ENCODE measurements at places on chromosomes 2 and 18.

GRCh38 chr2:69997015-69997830 is 35.8 kb upstream of the ASPRV1 start:
- no peak for DNase-seq

GRCh38 chr2:171431677-171432167 is 2.1 kb downstream of the METTL8 start:
- no peak for DNase-seq

DNA sequence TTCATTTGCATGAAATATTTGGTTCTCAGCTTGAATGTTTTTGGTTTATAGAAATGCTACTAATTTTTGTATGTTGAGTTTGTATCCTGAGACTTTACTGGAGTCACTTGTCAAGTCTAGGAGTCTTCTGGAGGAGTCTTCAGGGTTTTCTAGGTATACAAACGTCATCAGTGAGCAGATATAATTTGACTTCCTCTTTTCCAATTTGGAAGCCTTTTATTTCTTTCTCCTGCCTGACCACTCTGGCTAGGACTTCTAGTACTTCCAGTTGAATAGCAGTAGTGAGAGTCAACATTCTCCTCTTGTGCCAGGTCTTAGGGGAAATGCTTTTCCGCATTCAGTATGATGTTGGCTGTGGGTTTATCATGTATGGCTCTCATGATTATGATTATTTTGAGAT is 55.4 kb upstream of the THUMPD2 start:
- no peak for DNase-seq

GRCh38 chr2:5067816-5068215 is 624.4 kb upstream of the SOX11 start:
- no peak for DNase-seq

- DNase-seq: no peak
Measured at GRCh38 chr2:215364157-215365155, 52.6 kb downstream of the ATIC start.

- DNase-seq: no peak
Measured at GRCh38 chr2:96344011-96344410, 8.4 kb downstream of the NCAPH start.

- DNase-seq: no peak
Measured at GRCh38 chr2:181679544-181679979, 755 bp downstream of the NEUROD1 start.

GRCh38 chr2:145682546-145683157 is 1162.7 kb upstream of the ZEB2 start:
- DNase-seq: no peak

DNA sequence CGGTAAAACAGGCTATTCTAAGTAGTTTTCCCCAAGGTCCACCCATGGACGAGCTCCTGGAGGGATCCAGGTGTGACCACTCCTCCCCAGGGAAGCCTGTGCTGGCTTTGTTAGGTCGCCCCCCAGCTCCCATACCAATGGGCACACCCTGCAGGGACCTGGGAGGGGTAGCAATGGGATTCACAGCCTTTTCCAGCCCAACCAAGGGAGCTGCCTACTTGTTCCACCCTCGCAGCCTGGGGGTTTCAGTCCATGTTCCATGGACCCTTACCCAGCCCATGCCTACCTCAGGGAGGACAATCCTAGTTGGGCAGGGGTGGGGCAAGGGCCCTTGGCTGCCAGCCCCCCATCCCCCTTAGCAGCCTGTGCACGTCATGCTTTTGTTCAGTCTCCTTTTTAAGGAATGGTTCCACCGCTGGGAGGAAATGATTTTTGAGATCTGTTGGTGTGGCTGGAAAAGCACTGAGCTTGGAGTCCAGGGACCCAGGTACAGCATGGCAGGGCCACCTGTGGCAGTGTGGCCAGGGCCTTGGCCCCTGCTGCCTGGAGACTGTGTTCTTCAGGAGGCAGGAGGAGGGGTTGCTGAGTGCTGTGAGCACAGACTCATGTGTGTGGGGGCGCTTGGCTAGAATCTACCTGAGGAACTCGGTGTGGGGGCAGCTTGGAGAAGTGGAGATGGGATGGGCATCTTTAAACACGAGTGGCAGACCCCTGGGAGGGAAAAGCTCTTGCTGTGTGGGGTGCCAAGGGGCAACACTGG is 166.8 kb downstream of the TWIST2 start:
- DNase-seq: no peak

GRCh38 chr2:121160366-121160765 is 124.6 kb downstream of the TFCP2L1 start:
- no peak for DNase-seq

DNA sequence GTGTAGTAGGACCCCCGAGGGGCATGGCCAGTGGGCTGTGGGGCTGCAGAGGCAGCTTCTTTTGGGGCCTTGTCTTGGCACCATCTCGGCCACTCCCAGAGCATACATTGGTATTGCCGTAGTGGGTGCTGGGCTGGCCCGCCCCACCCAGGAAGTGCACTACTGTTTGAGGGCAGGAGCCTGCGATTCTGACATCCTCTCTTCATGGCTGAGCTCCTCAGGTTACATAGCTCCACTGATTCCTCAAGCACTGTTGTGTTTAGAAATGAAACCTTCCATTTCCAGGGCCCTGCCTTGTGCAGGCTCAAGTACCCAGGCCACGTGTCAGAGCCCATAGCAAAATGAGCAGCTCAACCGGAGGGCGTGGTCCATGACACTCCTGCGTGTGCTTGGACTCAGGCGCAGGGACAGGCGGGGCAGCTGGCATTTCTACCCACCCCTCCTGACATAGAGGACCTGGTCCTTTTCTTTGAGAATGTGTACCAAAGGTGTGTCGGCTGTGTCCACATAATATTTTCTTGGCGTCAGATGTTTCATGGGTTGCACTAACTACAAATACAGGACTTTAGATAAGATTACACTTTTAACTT is 67.9 kb downstream of the DGKD start:
- no peak for DNase-seq

GRCh38 chr2:38533757-38534545 is 68.8 kb downstream of the HNRNPLL start:
- DNase-seq: no peak

DNA sequence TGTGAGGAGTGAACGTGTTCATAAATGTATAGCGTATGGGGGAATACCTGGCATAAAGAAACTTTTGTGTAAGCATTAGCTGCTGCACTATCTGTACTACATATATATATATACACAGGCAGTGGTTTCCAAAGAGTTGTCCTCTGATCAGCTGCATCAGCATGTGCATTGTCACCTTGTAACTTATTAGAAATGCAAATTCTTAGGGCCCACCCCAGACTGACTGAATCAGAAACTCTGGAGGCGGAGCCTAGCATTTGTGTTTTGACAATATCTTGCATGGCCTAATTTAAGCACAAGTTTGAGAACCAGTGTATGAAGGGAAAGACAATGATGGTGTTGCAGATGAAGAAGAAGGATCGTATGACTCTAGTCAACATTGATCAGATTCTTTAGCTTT is 299.5 kb downstream of the CCDC102B start:
- no peak for DNase-seq

- DNase-seq: no peak
Measured at GRCh38 chr2:11559066-11559785, 25.4 kb downstream of the GREB1 start.

GRCh38 chr18:42780171-42780570 is 335.3 kb downstream of the RIT2 start:
- DNase-seq: no peak

DNA sequence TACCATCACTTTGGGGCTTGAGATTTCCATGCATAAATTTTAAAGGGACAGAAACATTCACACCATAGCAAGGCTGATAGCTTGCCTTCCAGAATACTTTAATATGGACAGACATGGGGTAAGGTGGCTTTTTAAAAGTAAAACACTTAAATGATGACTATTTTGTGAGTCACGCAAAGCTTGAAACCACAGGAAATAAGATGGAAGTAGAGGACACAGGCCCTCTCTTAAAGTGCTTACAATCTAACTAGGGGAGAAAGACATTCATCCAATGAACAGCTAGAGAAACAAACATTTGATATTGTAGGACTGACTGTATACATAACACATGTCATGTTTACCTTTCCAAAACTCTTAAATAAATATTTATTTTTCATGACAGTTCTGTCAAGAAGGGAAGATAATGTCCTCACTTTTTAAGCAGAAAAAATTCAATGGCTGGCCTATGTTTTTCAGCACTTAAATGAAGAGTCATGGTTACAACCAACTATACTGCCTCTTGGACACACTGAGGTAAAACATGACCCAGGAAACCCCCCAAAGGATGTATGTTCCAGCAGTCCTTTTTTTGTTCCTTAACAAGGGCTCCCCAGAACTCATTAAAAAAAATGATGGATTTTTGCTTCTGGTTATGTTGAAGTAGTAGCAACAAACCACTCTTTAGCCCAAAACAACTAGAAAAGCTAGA is 120.0 kb upstream of the RBMS1 start:
- no peak for DNase-seq

- no peak for DNase-seq
Measured at GRCh38 chr2:105455488-105456003, 56.7 kb upstream of the FHL2 start.

- no peak for DNase-seq
Measured at GRCh38 chr2:233832869-233833311, 21.4 kb downstream of the HJURP start.

DNA sequence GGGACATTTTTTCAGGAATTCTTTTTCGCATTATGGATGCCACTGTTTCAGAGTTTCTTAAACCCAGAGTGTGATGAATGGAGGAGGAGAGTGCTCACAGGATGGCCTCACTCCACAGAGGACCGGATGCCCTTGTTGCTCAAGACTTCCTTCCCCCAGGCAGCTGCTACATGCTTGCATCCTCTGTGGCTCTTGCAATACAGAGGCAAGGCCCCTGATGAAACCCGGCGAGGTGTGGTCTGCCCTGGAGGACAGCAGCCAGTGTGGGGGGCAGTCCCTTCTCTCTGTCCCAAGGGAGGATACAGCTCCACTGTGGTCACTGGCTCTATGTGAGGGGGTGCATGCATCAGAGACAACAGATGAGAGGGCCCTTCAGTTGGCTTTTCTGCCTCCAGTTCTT is 109.6 kb downstream of the SH3RF3 start:
- DNase-seq: no peak

- DNase-seq: no peak
Measured at GRCh38 chr2:109282360-109282759, 153.4 kb downstream of the SH3RF3 start.

DNA sequence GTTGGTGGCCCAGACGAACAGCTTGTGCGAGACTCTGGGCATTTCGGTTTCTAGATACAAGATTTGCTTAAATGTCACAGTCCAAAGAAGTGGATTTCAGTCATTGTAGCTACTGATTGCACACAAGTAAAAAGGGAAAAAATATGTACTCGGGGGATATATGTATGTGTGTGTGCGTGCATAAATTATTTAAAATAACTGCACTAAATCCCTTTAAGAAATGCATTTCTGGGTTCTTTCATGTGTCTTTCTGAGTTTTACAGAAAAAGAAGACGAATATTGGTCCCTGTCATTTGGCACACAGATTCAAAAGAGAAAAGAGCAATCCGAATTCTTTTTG is 2.1 kb upstream of the EPHA4 start:
- no peak for DNase-seq

- DNase-seq: no peak
Measured at GRCh38 chr2:220077488-220077887, 450.1 kb downstream of the SLC4A3 start.

GRCh38 chr18:5825663-5826062 is 69.7 kb downstream of the TMEM200C start:
- no peak for DNase-seq

GRCh38 chr2:238835726-238836301 is 12.1 kb upstream of the TWIST2 start:
- no peak for DNase-seq

DNA sequence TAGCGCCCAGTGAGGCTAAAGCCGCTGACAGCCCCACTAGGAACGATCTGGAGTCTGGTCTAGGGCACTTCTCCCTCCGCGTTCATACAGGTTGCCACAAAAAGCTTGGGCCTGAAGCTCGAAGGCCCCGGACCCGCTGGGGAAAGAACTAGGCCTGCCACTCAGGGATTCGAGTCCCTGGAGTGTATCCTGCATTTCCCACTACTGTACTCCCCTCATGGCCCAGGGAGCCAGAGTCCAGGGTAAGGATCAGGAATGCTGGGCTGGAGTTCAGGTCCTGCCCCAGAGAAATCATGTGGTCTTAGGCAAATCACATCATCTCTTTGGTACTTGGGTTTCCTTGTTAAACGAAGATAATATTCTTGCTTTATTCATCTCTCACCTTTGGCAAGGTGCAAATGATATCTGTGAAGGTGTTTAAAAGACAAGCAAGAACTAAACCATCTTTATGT is 1.4 kb upstream of the ZFP36L2 start:
- no peak for DNase-seq

GRCh38 chr2:72921853-72922252 is 4.5 kb downstream of the EMX1 start:
- no peak for DNase-seq

- DNase-seq: no peak
Measured at GRCh38 chr2:219418155-219419011, at the start of gene DES. TSS of gene DES (plus strand) at chr2:219418377. CDS start at chr2:219418463, 86 bp downstream.

DNA sequence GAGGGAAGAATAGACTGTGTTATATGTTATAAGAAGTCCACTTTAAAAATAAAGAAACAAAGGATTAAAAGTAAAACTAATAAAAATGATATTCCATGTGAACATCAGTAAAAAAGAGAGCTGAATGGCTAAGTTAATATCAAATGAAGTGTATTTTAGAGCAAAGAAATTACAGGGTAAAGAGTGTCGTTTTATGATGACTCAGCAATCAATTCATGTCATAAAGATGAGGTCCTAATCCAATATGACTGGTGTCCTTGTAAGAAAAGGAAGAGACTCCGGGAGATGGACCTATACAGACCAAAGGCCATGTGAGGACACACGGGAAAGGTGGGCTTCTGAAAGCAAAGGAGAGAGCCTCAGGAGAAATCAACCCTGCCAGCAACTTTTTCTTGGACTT is 615.5 kb upstream of the KLHL29 start:
- DNase-seq: no peak

DNA sequence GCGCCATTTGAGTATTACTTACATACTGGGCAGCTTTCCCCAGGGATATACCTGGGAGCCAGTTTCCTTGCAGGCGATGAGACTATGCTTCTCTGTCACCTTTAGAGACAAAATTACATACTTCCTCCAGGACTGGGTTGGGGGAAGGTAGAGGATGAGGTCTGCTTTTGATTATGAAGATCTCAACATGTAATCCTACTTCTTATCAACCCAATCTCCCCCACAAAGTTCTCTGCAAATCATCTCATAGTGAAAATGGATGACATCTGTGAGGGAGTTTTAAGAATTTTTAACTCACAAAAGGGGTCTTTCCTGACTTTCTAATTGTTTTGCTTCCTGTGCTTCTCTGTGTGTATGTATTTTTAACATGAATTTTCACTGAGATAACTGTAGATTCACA is 81.9 kb downstream of the TMEM131 start:
- DNase-seq: no peak

DNA sequence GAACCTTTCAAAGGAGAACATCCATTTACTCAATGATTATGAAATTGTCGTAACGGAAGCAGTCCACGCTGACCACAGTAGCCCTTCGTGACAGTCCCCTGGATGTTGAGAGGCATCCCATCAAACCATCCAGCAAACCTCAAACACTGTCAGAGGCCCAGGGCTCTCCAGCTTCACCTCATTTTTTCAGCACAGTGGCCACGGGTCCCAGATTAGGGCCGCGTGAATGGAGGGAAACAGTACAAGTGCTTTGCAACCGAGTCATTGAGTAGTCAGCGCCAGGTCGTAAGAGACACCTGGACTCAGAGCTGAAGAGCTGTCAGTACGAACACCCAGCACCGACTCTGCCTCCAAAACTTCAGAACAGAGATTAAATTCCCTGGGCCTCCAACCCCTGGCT is 552.5 kb upstream of the SALL3 start:
- no peak for DNase-seq
